Uterus (tissue), 4 donors: ENCODE measurements at places on chromosomes 12 and 14. TPM values are rescaled to one million over a fixed set of nuclear protein-coding genes. Genes with fewer than 3 reads are reported as not detected.

DNA sequence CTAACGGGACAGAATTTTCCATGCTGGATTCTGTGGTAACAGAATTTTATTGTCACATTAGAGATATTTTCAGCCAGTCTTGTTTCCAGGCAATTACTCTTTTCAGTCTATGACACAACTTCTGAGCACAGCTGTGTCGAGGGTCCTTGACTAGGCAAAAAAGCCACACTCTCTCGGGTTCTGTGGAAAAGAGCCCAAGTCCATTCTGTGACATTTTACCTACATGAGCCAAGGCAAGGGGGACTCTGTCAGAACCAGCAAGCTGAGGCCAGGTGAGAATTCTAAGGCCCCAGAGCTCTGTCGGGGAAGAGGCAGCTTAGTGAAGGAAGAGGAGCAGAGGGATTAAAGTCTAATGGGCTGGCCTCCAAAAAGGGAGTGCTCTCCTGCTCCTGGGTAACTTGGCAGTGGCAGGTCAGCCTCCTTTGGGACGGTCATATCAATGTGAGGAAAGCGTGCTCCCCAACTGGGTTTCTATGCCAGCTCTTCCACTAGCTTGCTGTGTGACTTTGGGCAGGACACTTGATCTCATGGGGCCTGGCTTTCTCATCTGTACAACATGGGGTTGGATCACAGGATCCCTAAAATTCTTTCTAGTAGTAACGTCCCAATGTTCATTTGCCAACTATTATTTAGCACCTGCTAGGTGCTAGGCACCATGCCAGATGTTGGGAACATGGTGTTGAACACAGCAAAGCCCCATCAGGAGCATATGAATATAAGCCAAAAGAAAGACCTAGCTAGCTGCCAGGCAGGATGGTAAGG lies 16.0 kb upstream of the RIC8B start:
- no peaks in the 10 kb centered on the region for H3K36me3 ChIP-seq
- no peak overlapping the region for H3K4me3 ChIP-seq
- no peak for DNase-seq
- H3K27ac ChIP-seq = no peak overlapping the region
- H3K27me3 ChIP-seq = no peaks in the 10 kb centered on the region

- H3K27me3 ChIP-seq = no peaks in the 10 kb centered on the region
- no peaks in the 10 kb centered on the region for H3K4me1 ChIP-seq
- no peaks in the 10 kb centered on the region for H3K36me3 ChIP-seq
- no peak for DNase-seq
Measured at GRCh38 chr12:7374423-7375144, 69.4 kb downstream of the CD163L1 start.

DNA sequence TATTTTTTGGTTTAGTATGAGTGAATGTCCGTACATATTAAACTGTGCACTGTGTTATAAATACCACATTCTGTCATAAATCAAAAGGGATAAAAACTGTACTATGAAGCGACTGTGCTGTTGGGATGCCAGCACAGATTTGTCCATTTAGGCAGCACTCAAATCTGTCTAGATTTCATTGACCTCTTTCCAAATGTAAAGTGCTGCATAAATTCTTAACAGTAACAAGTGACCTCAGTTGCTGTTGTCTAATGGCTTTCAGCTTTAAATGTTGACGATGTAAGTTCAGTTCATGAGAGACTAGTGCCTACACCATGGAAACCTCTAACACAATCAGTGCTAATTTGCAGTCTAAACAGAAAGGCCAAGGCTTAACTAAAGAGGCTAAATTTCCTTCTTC lies 531.4 kb upstream of the LMO3 start:
- DNase-seq = no peak
- H3K27me3 ChIP-seq = no peaks in the 10 kb centered on the region
- no peaks in the 10 kb centered on the region for H3K4me1 ChIP-seq
- no peaks in the 10 kb centered on the region for H3K36me3 ChIP-seq
- H3K4me3 ChIP-seq = no peak overlapping the region

Gene GPR84
- not detected for total RNA-seq
